ENCODE measurements at places on chromosomes 12 and 14.

DNA sequence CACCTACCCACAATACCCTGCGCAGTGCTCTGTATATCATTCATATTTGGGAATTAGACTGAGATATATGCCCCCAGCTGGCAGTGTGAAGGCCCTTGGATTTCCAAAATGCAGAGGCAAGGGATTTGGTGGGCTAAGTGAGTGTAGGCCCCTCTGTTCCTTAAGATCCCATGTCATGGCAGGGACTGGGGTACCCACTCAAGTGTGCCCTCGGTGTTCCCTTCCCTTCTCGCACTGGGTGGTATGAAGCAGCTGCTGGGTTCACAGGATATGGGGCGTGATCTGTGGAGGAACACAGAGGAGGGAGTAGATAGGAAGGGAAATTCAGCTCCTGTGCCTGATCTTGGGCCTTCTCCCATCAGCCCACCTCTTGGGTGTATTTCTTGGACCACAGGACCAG is 63.1 kb upstream of the VASH1 start:
- DNase-seq: no peak

GRCh38 chr12:115895247-115895646 is 382.2 kb downstream of the MED13L start:
- no peak for DNase-seq

- no peak for DNase-seq
These were observed 392.0 kb downstream of the RPL10L start for GRCh38 chr14:46259536-46259935.

DNA sequence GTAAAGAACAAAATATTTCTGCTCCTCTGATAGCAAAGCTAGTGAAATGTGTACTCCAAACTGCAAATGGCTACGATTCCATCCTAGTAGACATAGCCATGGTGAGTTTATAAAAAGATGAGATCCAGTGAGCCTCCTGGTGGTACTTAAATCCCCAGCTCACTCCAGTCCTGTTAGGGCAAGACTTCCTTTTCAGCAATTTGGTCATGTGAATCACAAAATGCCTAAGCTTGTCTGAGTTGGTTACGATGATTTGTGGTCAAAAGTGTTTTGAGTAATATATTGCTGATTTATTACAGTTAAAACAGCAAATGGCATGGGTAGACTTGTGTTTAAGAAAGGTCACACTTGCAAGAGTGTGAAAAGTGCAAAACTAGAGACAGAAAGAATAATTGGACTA is 102.7 kb upstream of the NAV3 start:
- DNase-seq: no peak

DNA sequence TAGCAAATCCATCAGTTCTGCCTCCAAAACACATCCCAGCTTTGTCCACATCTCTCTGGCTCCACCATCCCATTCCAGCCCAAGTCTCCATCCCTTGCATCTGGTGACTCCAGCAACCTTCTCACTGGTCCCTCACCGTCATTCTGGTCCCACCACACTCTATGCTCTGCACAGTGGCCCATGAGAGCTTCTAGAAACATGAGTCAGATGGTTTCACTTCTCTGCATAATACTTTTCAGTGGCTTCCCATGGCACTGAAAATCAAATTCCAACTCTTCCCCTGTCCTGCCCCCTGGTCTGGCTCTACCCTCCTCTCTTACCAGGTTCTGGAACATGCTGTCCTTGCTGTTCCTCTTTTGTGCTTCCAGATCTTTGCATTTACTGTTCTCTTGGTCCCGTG is 17.2 kb upstream of the C12orf76 start:
- no peak for DNase-seq

GRCh38 chr12:74365178-74365964 is 172.3 kb upstream of the ATXN7L3B start:
- no peak for DNase-seq

DNA sequence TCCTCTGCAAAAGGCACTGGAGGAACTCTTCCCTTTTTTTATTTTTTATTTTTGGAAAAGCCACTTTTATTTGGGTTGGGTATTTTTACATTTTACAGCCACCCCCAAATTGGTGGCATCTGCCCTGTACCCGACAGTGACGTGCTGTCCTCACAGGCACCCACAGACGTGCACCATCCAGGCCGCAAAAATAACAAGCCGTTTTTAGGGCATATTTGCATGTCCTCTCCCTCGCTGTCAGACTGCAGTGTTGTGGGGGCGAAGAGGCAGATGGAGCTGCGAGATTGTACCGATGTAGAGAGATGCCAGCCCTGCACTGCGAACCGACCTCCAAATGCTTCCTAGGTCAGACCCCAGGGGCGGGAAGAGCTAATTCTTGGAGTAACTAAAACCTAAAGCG is 12.2 kb downstream of the JDP2 start:
- no peak for DNase-seq

DNA sequence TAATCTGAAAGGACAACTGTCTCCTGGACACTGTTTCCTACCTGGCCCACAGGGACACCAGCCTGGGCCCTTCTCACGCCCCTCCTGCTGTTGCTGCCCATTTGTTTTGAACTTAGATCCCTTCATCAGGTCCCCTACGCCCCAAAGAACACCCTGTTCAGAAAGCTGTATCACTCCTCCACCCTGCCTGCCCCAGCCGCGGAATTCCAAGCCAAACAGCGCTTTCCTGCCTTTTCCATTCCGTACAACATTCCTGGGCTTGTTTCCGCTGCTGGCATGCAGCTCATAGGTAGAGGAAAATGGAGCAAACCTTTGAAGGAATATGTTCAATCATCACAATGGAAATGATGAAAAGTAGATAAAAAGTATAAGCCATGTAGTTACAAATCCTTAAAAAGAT is 12.8 kb upstream of the GSG1 start:
- no peak for DNase-seq

- no peak for DNase-seq
These were observed 3.0 kb upstream of the DHRS4 start for GRCh38 chr14:23950411-23951135.

DNA sequence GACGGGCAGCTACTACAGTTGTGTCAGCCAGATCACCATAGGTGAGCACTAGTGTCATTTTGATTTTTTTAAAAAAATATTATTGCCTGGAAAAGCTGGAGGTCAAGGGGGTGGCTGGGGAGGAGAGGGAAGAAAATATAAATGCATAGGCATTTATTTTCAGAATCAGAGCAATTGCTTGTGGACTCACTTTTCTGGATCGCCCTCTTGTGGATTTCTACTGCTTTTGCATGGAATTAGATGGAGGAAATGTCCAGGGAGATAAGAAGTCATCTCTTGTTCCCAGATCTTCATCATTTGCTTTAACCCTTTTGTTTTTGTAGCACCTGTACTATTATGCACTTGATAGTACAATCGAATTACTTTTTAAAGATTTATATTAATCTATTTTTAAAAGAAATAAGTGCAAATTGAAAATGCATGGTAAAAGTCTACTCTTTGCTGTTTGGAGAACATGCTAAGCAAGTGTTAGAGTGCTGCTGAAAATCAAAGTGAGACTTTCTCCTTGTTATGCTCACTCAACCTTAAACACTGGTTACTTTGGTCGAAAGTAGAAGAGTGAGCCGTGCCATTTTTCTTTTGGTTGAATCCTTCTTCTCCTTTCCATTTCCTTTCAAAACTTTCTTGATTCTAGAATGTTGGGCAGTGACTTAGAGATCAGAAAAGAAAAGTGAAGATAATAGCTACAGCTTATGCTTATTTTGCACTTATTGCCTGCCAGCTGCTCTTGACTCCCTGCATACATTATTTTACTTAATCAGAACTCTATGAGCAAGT is 60.6 kb upstream of the ANO4 start:
- no peak for DNase-seq

GRCh38 chr12:21825886-21826617 is 51.5 kb upstream of the KCNJ8 start:
- no peak for DNase-seq

- DNase-seq: no peak
These were observed 237.2 kb downstream of the TTC8 start for GRCh38 chr14:89061696-89062095.

DNA sequence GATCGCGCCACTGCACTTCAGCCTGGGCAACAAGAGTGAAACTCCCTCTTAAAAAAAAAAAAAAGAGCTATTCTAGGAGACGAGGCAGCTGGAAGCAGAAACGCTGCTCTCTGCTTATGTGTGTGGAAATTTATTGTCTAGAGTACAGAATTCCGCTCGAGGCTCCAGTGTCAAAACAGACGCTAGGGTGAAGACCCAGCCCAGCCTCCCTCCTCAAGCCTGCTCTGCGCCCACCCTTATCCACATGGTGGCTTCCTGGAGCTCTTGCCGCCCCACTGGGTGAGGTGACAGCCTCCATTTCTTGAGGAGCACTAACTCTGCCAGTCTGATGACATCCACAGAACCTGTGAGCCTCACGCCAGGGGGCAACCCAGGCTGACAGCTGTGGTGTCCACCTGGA is 49.5 kb upstream of the DLK1 start:
- no peak for DNase-seq

- DNase-seq: no peak
These were observed 510 bp downstream of the EIF2S1 start for GRCh38 chr14:67360470-67361206.

GRCh38 chr12:70719672-70720420 is 82.6 kb upstream of the PTPRB start:
- DNase-seq: no peak

GRCh38 chr14:26078561-26078960 is 519.3 kb downstream of the NOVA1 start:
- no peak for DNase-seq

- no peak for DNase-seq
These were observed 332.3 kb downstream of the EGLN3 start for GRCh38 chr14:33618361-33619105.
